ENCODE measurements at places on chromosomes 5 and 9.
A peak's percentile ranks its signal among the peaks of the same experiment; 100 is the strongest.

GRCh38 chr5:59744531-59744992, 149.0 kb downstream of the PDE4D start:
- peak; percentile 63 for DNase-seq

GRCh38 chr9:122127396-122127798, 32.2 kb downstream of the NDUFA8 start:
- no peak for DNase-seq

- peak; percentile 22 for DNase-seq
Observed at GRCh38 chr5:180910735-180911134, 11.8 kb downstream of the BTNL8 start.

- DNase-seq, result no peak
Observed at GRCh38 chr9:94478755-94479730, 75.8 kb upstream of the PCAT7 start.

DNA sequence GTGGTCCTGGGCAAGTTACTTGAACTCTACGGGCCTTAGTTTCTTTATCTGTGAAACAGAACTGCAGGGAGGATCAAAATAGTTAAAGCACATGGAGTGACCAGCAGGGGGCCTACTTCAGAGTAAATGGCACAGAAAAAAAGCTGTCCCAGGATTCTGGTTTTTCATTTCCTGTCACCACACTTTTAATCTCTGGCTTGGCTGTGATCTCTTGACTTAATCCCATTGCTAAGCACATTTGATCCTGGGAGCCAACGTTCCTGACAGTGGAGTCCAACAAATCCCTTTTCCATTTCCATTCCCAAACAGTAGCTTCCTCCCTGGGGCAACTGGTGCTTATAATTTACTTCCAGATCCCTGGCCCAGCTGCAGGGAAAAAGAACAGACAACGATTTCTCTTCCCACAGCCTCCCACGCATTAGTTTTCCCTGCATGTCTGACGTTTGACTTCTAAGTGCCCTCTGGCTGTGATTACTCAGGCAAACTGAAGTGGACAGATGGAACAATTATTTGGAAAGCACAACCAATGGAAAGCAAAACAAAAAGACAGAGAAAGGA, 136.5 kb upstream of the STK32A start:
- DNase-seq, result peak; percentile 68

DNA sequence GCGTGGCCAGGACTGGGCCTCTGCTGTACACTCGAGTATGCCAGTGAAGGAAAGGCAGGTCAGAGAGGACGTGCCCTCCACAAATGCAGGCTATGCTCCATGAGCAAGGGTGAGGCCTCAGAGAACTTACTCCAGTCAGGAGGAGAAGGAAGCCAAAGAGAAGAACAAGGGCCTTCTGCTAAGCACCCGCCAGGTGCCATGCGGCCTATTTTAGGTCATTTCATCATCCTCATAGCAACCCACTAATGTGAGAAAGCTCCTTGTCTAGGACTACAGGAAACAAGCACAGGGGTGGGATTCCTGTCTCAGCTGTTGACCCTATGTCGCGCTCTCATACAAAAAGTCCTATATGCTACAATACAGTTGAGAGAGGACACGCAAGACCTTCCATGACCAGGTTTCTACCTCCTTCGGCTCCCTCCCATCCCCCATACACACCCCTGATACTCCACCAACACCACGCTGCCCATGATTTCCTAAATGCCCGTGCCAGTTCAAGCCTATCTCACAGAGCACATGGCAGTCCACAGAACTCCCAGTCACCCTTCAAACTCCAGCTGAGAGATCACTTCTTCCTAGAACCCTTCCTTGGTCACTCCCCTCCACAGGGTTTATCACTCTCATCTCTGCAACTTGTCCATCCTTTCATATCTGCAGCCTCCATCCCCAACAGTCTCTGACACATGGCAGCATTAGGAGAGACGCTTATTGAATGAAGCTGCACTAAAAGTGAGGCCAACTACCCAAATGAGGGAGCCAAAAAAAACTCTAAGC, 26.8 kb downstream of the PSMB7 start:
- DNase-seq, result no peak

DNA sequence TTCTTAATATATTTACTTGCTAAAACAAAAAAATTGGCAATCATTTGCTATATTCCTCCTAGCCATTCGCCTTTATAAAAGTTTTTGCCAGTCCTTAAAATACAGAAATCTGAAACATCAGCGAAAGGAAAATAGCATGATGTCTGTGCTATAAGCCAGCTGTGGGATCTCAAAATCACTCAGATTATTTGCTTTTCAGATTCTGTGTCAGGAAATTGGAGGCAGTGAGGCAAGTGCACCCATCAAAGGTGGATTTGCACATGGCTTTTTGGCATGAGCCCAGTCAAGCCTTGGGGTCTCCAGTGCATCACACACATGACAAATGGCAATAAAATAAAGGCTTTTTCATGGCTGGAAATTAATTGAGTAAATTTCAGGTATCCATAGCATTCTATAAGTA, 196.8 kb upstream of the DAPK1 start:
- DNase-seq, result no peak

GRCh38 chr5:4514067-4514648, 626.0 kb upstream of the ADAMTS16 start:
- DNase-seq, result no peak

DNA sequence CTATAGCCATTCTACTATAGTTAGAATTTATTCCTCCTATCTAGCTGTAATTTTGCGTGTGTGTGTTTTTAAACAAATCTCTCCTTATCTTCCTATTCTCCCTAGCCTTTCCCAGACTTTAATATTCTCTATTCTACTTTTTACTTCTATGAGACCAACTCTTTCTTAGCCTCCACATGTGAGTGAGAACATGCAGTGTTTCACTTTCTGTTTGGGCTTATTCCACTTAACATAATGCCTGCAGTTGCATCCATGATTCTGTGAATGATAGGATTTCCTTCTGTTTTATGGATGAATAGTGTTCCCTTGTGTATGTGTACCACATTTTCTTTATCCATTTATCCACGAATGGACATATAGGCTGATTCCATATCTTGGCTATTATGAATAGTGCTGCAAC, 192.3 kb upstream of the TLX3 start:
- no peak for DNase-seq

DNA sequence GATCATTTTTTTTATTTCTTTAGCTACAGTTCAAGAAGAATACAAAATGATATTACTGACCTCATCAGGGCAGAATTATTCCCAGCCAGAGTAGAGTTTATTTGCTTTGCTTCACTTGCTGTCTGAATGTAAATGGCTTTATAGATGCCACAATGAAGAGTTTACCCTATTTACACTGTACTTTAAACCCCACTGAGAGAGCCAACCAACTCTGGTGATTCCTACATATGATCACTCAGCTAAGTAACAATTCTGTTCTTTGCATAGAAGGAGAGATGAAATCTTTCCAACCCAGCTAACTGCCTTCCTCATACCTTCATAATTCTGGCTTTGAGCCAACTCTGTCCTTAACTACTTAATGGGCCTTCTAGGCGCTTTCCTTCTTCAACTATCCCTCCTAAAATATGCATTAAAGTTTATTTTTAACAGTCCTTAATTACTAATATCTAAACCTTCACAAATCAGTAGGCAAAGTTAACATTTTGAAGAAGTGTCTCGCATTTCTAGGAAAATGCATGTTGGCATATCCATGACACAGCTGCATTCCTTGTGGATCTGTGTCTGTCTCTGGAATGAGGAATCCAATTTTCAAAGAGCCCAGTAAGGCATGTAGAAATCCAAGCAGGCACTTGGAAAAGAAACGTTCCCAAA, 284.8 kb upstream of the GRAMD2B start:
- DNase-seq, result no peak

GRCh38 chr5:74365723-74366122, 274.8 kb downstream of the ENC1 start:
- DNase-seq, result no peak

GRCh38 chr9:136342181-136343120, 15.1 kb downstream of the GPSM1 start:
- DNase-seq, result peak; percentile 91

- no peak for DNase-seq
Observed at GRCh38 chr9:84698323-84698722, 28.8 kb downstream of the NTRK2 start.

- no peak for DNase-seq
Observed at GRCh38 chr5:87103616-87104287, 163.9 kb upstream of the RASA1 start.

DNA sequence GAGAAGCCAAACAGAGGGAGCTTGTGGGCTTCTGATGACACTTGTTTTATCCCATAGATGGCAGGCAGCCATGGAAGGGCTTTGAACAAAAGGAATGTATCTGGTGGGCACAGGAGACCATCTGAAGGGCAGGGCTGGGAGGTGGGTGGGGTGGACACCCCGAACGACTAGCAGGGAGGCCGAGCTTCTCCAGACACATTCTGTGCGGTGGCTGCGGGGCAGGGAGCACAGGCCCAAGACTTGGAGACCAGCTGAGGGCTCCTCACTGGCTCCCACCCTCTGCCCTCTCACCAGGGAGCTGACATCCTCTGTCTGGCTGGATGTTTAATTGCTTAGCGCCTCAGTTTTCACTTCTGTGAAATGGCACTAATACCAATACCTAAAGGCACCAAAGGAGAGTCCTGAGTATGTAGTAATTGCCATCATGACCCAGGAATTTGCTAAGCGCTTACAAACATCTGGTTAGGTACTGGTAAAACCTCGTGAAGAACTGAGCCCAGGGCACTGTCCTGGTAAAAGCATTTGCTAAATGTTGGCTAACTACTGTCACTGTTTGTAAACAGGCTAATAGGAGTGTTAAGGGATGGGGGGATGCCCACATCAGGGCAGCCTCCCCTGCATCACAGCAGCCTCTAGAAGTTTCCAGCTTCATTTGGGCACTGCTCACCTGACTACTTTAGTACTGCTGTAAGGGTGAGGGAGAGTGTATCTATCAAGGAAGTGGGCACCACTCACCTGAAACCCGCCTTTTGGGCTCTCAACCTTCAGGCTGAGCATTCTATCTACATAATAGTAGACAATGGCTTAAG, 2.1 kb upstream of the PHF2 start:
- DNase-seq, result no peak

- DNase-seq, result peak; percentile 18
Observed at GRCh38 chr5:21152611-21153010, 1164.6 kb upstream of the CDH18 start.
